ENCODE measurements at places on chromosomes 13 and 19.

DNA sequence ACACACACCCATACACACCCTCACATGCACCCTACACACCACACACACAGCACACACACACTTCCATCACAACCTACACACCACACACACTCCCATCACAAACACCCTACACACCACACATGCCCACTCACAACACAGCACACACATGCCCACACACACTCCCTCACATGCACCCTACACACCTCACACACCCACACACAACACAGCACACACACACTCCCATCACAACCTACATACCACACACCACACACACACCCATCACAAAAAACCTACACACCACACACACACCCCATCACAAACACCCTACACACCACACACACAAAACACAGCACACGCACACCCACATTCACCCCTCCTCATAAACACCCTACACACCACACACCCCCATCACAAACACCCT lies 15.1 kb downstream of the PEPD start:
- DNase-seq = no peak

DNA sequence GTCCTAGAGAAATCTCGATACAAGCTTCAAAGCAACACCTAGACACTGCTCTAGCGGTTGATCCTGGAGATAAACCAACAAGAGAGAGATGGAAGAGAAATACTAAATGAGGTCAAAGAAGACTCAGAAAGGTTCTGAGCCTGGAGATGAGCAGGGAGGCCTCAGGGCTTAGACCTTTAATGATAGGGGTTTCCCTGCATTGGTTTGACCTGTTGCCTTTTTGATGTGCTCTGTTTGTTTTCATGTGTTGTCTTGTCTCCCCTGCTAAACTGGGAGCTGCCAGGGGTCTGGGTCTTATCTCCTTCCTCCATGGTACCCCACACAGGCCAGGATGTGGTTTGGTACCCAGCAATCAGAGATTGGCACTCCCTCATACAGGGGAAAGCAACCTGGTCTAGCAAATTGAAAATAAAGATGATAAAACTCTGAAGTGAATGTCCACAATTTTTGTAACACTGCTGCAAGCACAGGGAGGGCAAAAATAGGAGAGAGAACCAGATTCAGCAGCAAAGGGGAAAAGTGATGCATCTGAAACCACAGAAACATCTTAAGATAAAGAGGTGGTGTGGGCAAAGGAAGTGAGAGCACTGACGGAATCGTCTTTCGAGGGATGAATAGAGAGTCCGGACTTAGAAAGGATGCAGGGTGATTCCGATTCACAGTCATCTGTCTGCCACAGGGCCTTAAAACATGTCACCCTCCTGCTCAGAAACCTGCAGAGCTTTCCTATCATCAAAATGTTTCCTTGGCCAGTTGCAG lies 3.5 kb downstream of the FFAR2 start:
- DNase-seq = no peak

DNA sequence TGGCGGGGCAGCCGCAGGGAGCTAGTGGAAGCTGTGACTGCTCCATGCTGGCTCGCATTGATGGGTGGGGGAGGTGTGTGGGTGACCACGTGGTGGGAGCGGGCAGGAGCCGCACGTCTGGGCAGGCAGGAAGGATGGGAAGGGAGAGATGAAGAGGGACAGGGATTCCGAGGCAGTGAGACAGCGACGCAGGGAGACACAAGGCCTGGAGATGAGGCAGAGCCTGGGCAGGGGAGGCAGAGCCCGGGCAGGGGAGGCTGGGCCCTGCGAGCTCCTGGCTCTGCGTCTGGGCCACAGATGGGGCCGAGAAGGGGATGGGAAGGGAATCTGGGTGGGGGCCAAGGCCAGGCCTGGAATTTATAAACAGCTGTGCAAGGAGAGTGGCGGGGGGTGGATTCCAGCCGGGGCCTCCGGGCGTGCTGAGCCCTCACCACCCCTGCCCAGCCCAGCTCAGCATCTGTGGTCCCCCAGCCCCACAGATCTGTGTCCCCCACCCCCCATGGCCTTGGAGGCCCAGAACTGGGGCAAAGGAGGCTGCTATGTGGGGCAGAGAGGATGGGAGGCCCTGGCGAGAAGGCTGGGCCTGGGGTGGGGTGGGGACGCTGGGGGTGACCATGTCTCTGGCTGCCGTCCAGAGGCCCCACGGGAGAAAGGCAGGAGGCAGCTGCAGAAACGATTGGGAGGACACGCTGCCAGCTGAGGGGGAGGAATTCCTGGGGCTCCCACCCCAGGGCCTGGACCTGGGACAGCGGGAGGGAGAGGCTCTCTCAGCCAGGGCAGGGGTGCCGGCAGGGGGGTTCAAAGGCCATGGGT lies 6.0 kb downstream of the EHD2 start:
- peak; percentile 38 for DNase-seq

DNA sequence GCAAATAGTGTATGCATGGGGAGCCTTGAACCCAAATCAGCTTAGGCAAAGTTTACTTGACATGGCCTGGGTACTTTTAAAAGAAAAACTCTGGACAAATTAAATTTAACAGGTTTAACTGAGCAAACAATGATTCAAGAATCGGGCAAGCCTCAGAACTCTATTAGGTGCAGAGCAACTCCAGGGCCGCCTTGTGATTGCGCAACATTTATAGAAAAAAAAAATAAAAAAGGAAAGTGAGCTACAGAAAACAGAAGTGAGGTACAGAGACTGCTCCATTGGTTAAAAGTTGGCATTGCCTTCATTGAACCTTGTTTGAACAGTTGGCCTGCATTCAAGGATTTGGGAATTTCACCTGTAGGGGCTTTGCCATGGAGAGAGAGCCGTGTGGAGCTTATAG lies 421.0 kb upstream of the TSHZ3 start:
- no peak for DNase-seq

DNA sequence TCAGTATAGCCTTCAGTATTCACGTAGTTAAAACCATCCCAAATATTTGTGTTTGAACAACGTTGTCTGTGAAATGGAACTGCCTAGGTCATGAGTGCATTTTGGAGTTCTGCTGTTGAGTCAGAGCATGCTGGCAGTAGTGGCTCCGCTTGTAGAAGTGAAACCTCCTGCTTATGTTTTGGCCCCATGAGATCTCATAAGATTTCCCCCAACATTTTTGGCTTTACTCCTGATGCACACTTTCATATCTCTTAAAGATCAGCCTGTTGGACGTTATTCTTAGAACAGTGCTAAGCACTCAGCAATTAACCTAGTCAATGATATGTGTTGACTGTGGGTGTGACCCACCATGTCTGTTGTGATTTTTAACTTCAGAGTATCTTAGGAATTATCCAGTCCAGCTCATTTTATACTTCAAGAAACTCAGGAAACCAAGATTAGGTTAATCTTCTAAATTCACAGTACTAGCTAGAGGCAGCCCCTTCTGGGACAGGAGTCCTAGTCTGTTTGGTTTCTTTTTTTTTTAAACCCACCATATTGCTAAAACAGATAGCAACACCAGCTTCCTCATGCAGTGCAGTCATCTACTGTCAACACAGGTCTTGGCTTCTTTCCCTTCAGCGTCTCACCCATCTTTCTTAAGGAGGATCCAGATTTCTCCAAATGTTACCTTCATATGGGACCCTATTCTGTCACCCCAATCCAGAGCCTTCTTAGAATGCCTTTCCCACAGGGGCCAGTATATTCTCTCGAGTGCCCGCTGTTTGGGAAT lies 26.2 kb downstream of the RAP2A start:
- DNase-seq = no peak

DNA sequence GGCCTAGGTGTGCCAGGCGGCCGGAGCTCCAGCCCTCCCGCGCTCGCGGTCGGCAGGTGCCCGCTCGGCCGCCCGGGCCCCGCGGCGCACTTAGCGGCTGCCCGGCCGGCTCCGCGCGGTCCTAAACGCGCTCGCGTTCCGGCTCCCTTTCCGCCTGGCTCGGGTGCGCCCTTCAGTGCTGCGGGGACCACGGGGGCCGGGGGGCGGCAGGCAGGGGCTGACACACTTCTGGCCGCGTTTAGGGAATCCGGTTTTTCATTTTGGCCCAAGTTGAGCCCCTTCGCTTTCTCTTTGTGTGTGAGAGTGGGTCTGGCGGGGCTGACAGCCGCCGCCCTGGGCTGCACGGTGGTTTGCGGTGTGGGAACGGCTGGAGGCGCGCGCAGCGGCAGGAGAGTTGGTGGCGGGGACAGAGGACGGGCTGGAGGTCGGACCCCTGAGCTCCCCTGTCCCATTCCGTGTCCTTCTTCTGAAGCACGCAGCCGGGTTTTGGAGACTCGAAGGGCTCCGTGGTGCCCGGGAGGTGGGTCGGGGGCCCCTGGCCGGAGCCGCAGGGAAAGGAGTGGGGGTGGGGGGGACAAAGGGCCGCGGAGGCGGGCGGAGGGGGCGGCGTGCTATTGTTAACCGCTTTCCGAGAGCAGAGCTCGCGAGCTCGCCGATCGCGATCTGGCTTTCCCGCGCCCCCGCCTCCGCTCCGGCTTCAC lies 3.1 kb downstream of the FGF9 start:
- DNase-seq = peak; percentile 40

DNA sequence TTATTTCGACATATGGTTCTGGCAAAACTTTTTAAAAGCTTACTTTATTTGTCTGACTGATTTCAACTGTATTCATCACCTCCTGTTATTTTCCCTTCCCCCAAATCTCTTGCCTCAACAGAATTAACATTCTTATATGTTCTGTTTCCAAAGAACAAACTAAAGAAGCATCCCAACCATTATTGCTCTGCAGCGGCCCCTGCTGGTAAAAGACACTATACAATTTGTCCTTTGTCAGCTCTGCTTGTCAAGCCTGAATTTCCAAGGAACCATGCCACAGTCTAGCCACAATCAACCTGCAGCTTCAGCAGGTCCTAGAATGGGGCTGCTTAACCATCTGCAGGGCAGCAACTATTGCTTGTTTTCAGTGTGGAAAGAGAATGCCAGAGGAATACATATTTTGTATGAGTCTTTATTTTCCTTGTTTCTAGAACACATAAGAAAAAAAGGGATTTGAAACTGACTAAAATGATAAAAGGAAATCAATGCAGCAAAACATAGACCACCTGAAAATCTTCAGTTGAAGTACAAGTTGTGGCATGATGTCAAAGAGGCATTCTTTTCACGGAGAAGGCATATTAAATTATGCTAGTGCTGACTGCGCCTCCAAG lies 845.3 kb downstream of the DIAPH3 start:
- DNase-seq = peak; percentile 70

DNA sequence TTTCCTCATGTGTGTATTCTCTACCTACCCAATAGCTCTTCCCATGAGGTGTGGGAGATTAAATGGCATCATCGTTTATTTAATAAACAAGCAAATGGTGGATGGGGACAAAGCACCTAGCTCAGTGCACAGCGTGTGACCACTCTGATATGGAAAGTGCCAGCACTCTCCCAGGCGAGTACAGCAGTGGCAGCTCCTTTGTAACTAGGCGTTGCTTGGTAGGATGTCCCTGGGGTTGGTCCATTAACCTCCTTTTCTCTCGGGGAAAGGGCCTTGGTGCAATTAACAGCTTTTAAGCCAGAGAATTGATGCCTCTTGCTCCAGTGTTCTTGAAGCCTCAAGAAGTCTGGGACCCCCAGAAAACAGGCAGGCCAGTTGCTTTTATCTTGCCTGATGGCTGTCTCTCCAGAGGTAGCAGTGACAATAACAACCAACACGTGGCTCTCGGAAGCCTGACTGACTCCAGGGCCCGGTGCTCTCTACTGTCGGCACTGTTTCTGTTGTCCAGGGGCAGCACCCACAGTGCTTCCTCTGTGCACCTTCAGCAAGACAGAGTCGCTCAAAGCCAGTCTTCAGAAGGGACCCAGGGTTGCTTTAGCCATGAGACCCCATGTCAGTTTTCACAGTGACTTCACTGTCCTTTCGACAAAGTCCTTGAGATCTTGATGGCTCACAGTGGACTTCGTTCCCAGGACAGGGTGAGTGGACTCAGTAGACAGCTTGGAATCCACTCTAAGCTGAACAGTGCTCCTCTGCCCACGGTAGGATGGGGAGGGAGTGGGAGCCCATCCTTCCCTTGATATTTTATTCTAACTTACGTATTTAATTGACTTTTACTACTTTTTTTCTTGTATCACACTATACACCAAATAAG lies 33.9 kb upstream of the NPAS1 start:
- DNase-seq = no peak

- DNase-seq = no peak
Observed at GRCh38 chr19:7676376-7676775, 514 bp upstream of the MCEMP1 start.

- no peak for DNase-seq
Observed at GRCh38 chr19:29550896-29551295, 25.1 kb downstream of the VSTM2B start.

GRCh38 chr13:60577761-60578160 lies 180.7 kb downstream of the TDRD3 start:
- DNase-seq = no peak

- DNase-seq = no peak
Observed at GRCh38 chr13:112116187-112116950, 49.4 kb downstream of the SOX1 start.

GRCh38 chr19:48006762-48007161 lies 12.3 kb downstream of the ELSPBP1 start:
- no peak for DNase-seq

DNA sequence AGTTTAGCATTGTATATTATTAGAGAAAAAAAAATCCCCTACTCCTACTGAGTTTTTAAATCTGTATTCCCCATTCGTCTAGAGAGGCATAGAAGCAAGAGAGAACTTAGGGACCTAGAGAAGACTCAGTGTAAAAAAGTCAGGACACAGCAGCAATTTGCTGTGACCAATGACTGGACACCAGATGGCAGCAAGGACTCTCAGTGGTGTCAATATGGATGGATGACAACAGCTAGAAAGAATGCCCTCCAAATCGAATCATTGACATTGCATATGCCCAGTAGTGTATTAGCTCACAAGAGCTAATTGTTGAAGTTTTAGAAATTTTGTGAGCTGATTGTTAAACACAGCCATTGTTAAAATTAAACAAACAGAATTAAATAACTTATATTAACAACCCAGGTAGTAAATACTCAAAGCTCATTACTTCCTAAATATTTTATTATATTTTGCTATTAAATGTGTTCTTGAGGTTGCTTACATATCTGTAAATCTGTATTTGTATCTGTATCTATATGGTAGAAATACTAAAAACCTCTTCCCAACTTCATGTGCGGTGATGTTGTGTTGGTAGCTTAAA lies 43.9 kb downstream of the SIAH3 start:
- DNase-seq = peak; percentile 27

- DNase-seq = no peak
Observed at GRCh38 chr19:24052811-24053210, 34.2 kb upstream of the ZNF254 start.

DNA sequence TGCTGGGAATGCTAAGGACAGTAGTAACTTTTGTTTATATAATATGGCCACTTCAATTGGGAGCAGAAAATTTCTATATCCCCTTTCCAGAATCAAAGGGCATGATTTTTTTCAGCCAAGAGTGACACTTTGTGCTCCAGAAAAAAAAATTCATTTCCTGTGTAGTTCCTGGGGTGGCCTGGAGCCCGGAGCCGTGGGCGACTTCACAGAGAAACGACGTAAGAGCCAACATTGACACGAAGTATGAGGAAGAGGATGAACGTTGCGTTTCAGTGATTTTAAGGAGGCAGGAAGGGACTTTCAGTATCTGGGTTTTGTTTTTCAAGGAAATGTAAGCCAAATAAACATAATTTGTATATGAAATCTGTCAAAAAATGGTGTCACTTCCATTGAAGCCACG lies 187.6 kb downstream of the STK24 start:
- no peak for DNase-seq

GRCh38 chr19:11598103-11598483 lies 810 bp downstream of the ZNF627 start:
- DNase-seq = no peak
